Activated T-cell treated with anti-CD3 and anti-CD28 coated beads for 48 hours (primary cell): ENCODE measurements at places on chromosomes 4 and X.

GRCh38 chr4:75696071-75696470 lies 22.9 kb upstream of the G3BP2 start:
- no peak for DNase-seq

- DNase-seq, result no peak
Measured at GRCh38 chr4:139454111-139455045, at the start of gene RAB33B. RAB33B (plus strand) TSS chr4:139454121; CDS start chr4:139454196, 75 bp downstream.

GRCh38 chr4:56874166-56874565 lies 33.5 kb upstream of the REST start:
- DNase-seq, result no peak

GRCh38 chr4:108854786-108855185 lies 91.9 kb upstream of the ETNPPL start:
- no peak for DNase-seq

DNA sequence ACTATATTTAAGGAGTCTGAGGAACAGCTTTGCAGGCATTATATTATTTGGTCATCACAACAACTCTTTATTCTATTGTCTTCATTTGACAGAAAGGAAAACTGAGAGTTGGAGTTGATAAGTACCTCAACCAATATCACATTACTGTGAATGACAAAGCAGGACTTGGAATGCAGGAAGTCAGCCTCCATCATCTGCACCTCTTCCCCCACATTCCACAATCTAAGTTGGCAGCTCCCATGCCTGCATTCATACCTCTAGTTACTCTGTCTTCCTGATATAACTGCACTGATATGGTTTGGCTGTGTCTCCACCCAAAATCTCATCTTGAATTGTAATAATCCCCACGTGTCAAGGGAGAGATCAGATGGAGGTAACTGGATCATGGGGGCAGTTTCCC lies 356.7 kb downstream of the GALNTL6 start:
- no peak for DNase-seq

- no peak for DNase-seq
Measured at GRCh38 chr4:88275516-88275915, 8.8 kb downstream of the PPM1K start.
